ENCODE measurements at places on chromosomes 2 and 18. TPM values are rescaled to one million over a fixed set of nuclear protein-coding genes. Genes with fewer than 3 reads are reported as not detected.

- no peak overlapping the region for H3K4me3 ChIP-seq
- H3K4me1 ChIP-seq: no peaks in the 10 kb centered on the region
- no peak overlapping the region for H3K27ac ChIP-seq
- no peaks in the 10 kb centered on the region for H3K27me3 ChIP-seq
These were observed 124.2 kb upstream of the CCDC68 start for GRCh38 chr18:55083461-55083860.

GRCh38 chr18:34461266-34461665, 236.6 kb upstream of the NOL4 start:
- no peak overlapping the region for H3K4me3 ChIP-seq
- no peaks in the 10 kb centered on the region for H3K27me3 ChIP-seq

RAB17 gene
- total RNA-seq: 4.7 TPM

MC2R gene
- not detected for total RNA-seq

DNA sequence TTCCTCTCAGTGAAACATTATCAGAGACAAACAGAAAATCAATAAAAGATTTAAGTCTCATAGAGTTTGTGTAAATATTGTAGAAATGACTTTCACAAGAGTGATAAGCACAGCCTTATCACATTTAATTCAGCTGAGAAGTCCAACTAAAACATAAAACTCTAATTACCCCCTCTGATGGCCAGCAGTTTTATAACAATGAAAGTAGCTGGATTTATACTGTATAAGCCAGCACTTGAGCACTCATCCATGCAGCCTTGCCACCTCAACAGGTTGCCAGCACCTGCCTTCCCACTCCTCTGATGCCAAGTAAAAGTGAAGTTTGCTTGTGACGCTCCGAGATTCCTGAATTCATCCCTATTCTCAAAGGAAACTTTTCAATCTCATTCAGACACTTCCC, 103.0 kb upstream of the STK39 start:
- H3K36me3 ChIP-seq: no peaks in the 10 kb centered on the region
- peak; percentile 24 for DNase-seq

DNA sequence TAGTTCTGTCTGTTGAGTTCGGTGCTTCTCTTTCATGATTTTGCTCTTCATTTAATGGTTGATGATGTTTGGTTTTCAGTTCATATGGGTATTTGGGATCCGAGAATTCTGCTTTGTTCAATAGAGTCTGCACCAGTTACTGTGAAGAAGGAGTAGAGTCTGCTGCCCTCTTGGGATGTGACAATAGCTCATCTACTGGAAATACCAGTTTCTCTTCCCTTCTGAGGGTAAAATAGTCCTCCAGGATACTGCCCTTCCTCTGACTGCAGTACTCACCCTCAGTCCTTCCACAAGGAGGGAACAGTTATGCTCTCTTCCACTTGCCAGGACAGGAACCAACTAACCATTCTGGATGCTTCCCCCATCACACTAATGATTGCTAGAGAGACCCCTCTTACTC, 12.5 kb upstream of the TNFAIP6 start:
- DNase-seq: no peak
- no peaks in the 10 kb centered on the region for H3K4me1 ChIP-seq
- H3K36me3 ChIP-seq: no peaks in the 10 kb centered on the region
- no peak overlapping the region for H3K4me3 ChIP-seq
- H3K27me3 ChIP-seq: no peaks in the 10 kb centered on the region

DNA sequence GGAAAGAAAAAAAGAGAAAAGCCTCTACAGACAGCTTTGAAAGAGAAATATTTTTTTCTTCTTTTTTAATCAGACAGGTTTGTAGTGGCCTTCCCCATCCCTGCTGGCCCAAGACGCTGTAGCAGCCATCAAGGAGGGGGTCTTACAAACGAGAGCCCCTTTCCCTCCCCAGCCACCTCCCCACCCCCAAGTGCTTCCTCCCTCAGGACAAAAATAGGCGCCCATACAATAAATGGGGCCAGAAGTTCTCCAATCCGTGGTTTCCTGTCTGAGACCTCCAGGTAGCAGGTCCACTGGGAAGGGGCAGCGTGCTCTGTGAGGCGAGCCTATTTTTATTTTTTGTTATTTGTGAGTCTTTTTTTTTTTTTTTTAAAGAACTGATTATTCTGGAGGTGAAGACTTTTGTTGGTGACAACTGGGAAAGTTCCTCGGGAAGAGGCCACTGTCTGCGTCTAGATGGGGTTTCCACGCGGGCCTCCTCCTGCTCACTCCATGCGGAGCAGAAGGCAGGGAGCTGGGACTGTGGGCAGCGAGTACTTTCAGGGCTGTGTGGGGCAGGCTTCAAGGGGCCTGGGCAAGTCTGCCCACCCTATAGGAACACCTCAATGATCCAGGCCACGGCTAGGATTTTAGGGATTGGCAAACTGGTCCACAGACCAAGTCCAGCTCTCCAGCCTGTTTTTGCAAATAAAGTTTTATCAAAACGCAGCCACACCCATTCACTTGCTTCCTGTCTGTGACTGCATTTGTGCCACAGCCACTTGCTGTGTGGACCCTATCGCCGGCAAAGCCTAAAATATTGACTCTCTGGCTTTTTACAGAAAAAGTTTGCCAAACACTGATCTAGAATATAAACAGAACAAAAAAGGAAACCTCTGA, 139.6 kb downstream of the CTIF start:
- H3K36me3 ChIP-seq: no peaks in the 10 kb centered on the region
- peaks cover 5% of the 10 kb centered on the region for H3K4me1 ChIP-seq
- H3K27ac ChIP-seq: no peak overlapping the region
- no peak overlapping the region for H3K4me3 ChIP-seq
- H3K27me3 ChIP-seq: no peaks in the 10 kb centered on the region
- DNase-seq: no peak

DNA sequence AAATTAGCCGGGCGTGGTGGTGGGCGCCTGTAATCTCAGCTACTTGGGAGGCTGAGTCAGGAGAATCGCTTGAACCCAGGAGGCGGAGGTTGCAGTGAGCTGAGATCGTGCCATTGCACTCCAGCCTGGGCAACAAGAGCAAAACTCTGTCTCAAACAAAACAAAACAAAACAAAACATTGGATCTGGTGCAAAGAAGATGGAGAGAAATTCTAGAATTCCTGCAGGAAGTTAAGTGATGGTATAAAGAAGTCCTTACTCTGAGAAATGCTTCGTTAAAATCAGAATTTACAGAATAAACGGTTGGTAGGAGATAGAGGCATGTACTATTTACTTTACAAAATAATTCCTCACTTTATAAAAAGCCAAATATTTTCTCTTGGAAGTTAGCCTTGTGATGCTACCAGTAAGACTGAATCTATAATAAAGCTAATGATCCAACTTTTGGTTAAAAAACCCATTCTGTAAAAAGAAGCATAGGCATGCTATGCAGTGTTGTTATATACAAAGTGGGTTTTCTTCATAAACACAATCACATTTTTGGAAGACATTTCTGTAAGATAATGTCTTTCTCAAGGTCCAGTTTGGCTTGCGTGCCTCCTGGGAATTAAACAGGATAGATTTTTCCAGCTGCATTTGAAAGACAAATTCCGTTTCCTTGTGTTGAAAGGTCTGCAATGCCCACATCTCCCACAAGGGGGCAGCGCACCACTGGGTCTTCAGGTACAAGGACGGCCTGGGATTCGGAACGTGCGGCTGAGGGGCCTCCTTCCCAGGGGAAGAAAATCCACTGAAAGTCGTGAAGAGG, 35.6 kb upstream of the PNO1 start:
- H3K4me1 ChIP-seq: no peaks in the 10 kb centered on the region
- no peak overlapping the region for H3K27ac ChIP-seq
- no peak overlapping the region for H3K4me3 ChIP-seq
- H3K36me3 ChIP-seq: no peaks in the 10 kb centered on the region
- H3K27me3 ChIP-seq: no peaks in the 10 kb centered on the region

DNA sequence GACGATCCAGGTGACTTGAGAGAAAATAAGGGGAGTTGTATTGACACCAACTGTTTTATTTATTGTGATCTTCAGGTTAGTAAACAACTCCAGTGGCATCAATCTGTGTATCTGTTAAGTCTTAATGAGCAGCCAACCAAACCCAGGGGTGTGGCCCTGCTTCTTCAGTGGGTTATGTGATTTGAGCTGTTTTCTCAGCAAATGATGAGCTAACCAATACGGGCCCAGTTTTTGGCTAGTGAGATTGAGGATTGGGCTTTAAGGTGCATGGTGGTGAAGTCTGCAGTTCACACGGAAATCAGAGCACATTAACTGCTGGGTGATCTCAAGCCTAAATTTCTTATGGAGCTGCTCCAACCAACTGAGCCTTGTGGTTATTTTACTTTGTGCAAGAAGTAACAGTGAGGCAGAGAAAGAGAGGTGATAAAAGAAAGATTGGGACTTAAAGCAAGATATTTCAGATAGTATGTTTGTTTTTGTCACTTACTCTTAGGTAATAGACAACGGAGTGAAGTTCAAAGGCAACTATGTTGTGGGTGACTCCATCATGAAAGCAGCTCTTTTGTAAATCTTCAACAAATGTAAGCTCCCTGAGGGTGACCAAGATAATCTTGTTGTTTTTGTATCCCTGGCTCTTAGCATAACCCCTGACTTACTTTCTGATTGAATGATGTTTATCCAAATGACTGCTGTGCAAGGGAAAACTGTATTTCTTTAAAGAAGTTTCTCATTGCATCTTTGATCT, 2.4 kb downstream of the MTCL1 start:
- DNase-seq: peak; percentile 43
- no peak overlapping the region for H3K4me3 ChIP-seq
- H3K36me3 ChIP-seq: no peaks in the 10 kb centered on the region

DNA sequence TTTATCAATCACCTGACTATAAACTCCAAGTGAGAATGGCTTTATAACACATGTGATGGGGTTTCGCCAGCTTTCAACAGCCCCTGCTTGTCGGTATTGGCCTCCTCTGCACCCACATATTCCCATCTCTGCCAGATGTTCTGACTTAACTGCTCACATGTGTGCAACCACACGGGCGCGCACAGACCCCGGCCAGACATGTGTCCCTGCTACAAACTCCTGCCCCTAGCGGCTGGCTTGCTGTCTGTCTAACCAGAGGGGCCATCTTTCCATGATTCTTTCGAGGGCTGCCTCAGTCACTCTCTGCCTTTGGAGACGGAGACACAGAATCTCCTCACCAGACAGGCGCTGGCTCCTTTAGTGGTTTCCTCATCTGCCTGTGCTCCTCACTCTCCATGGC, 15.3 kb downstream of the STON1 start:
- H3K36me3 ChIP-seq: no peaks in the 10 kb centered on the region
- H3K27ac ChIP-seq: no peak overlapping the region
- no peak for DNase-seq
- peaks cover 8% of the 10 kb centered on the region for H3K4me1 ChIP-seq
- H3K4me3 ChIP-seq: no peak overlapping the region

IFT172 gene
- 37.6 TPM for total RNA-seq

SPDYA gene
- 1.4 TPM for total RNA-seq

DNA sequence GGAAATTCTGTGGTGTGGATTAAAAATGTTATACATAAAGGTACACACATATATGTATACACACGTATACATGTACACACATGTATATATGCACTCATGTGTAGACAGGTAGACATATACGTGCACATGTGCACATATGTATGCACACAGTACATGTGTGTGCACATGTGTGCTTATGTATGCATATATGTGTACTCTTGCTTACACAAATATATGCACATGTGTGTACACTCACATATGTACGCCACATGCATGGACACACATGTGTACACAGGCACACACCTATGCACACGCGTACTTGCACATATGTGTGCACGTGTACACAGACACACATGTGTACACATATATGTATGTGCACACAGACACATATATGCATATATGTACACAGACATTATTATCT, 142.8 kb upstream of the SALL3 start:
- H3K27ac ChIP-seq: no peak overlapping the region
- no peak for DNase-seq
- no peaks in the 10 kb centered on the region for H3K36me3 ChIP-seq
- no peaks in the 10 kb centered on the region for H3K27me3 ChIP-seq
- H3K4me3 ChIP-seq: no peak overlapping the region

KLHL30 gene
- 31.7 TPM for total RNA-seq

DNA sequence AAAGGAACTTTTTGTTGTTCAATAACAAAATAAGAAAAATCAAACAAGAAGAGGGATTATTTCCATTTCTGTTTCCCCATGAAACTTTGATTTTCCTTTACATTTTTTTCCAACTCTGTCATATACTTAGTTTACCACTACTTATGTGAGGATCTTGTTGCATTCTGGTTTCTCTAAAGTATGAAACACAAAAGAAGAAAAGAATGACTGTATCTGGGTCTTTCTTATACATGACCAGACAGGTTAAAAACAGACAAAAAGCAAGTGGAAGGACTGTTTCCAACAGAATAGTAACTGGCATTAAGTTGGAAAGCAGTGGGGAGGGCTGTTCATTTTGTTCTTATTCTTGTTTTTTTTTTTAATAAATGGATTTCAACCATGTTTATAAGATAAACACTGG, 1207.8 kb upstream of the FAM98A start:
- no peak for DNase-seq
- no peaks in the 10 kb centered on the region for H3K36me3 ChIP-seq
- no peak overlapping the region for H3K4me3 ChIP-seq
- no peak overlapping the region for H3K27ac ChIP-seq

DNA sequence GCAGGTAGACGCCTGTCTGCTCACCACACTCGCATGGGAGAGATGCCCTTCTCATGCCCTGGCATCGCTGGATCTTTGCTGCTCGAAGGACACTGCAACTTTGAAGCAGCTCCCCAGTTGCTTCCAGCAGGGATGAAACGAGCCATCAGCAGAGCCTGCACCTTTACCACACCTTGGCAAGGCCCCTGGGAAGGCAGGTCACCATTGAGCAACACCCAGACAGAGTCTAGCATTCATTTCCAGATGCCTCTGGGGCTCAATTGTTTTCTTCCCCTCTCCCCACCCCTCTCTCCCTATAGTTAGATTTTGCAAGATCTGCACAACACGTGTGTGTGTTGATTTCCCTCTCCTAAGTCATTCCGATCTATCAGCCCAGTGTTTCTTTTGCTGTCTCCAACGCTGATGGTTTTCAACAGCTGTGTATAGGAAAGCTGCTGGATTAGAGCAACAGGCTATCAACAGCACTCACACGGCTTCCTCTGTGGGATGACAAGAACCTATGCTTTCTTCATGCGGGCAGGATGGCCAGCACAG, 25.6 kb upstream of the INHBB start:
- DNase-seq: no peak
- H3K27me3 ChIP-seq: peaks cover 14% of the 10 kb centered on the region
- no peaks in the 10 kb centered on the region for H3K4me1 ChIP-seq
- H3K27ac ChIP-seq: no peak overlapping the region

NGEF gene
- 2.1 TPM for total RNA-seq

CNOT9 gene
- total RNA-seq: 32.0 TPM

DNA sequence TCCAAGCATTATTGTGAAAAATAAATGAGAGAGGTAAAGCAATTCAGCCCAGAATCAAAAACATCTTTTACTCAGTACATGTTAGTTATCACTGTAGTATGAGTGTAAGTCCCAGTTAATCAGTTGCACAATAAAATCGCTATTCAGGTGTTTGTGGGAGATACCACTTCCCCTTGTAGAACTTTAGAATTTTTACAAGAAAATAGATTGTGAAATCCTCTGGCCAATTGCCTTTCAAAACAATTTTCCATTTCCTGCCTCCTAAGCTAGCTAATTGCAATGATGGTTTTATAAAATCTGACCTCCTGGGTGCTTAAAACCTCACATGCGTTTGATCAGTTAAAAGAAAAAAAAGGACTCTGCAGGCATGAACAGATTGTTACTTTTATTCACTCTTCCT, 332.5 kb downstream of the PID1 start:
- peak; percentile 36 for DNase-seq
- H3K27me3 ChIP-seq: no peaks in the 10 kb centered on the region
- H3K4me1 ChIP-seq: no peaks in the 10 kb centered on the region
- no peak overlapping the region for H3K4me3 ChIP-seq
- H3K27ac ChIP-seq: no peak overlapping the region

GRCh38 chr2:76427452-76427851, 716.7 kb upstream of the GCFC2 start:
- no peak for DNase-seq
- H3K4me1 ChIP-seq: no peaks in the 10 kb centered on the region
- H3K4me3 ChIP-seq: no peak overlapping the region
- no peaks in the 10 kb centered on the region for H3K36me3 ChIP-seq
- no peak overlapping the region for H3K27ac ChIP-seq

Data from cardiac muscle cell (in vitro differentiated cells and primary cell).